ENCODE measurements at places on chromosomes 1 and 21.

GRCh38 chr1:194279975-194280374 is 1093.6 kb upstream of the B3GALT2 start:
- DNase-seq, result no peak

DNA sequence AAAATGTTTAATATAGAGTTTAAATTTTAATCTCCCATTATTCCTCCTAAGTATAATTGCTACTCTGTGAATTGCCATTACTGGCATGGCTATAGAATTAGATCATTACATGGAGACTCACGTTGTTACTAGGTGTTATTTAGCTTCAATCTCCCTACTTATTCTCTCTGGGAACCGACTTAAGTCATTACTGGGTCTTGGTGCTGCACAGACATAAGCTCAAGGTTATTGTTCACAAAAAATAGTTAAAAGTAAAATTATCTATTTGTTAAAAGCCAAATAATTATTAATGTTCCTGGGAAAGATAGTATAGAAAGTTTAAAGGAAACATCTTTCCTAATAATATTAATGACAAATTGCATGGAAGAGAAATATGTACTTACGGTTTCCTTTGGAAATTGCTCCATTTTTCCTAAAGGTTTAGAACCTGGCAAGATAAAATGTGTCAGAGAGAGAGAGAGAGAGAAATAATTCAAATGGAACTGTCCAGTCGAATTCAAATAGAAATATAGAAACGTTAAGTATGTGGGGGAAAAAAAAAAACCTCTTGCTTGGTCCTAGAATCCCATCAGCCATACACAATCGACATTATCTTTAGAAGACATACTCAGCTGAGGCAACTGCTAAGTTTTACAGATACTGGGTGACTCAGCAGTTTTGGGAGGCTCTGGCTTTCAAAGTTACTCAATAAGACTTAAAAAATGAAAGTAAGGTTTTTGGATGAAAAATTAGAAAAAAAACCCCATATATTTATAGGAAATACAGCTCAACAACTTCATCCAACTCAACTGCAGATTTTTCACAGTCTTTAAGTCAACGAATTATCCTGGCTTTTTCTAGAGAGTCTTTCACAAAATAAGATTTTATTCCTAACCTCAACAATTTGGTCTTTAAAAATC is at the start of gene SPTA1:
Gene SPTA1, minus strand, starts transcription at position 605 of the 899 bp plus-strand sequence. Its CDS starts 198 bp downstream, at position 407.
- DNase-seq, result no peak

DNA sequence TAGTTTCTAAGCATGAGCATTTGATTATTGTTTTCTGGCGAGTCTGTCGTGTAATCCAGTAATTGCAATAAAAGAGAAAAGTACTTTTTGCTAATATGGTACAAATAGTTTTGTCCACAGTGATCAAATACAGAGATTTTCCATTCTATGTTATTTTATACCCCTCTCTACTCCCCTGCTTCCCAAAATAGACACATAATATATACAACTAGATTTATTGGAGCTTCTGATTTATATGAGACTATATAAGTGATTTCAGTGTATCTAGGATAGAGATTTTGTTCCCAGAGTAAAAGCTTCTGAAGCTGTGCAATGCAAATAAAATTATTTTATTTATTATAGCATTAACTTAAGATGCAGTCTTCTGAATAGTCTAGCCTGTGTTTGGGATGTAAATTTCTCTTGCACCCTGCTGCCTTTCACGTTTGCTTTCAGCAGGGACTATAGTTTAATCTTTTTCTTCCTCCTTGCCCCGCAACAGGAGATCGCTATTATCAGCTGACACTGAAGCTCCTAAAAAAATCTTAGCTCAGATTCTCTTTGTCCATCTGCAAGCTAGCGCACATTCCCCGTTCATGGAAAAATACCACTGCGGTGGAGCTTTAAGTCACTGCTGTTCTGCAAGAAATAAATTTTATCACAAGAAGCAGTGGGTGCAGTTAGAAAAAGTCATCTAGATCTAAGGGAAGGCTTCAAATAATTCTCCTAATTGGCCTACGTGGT is 273.3 kb downstream of the DISC1 start:
- DNase-seq, result no peak

GRCh38 chr21:34126269-34126668 is 52.9 kb downstream of the MRPS6 start:
- no peak for DNase-seq

- no peak for DNase-seq
Measured at GRCh38 chr1:156420205-156421061, 51.4 kb downstream of the RHBG start.

DNA sequence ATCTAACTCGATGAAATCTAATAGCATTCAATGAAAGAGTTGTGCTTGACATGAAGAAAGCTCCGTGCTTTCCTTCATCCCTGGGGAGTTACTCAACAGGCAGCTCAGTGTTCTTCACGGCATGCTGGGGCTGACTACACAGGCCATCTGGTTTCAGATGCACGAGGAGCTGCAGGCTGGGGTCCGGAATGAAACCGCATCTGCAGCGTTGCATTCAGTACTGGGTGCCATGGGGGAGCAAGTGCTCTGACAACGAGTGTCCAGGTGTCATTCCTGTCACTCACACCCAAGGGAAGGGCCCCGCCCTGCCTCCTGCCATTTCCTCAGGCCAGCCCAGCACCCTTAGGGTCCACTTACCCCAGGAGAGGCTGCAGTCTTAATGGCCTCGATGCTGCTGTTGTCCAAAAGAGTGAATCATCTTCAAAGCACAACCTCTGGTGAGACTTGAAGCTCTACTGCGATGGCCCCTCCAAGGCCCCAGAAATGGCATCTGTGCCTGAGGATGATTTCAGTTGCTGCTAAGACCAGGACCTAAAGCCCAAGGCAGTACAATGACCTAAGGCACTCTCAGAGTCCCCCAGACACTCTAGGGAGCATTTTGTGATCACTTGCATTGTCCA is 61.4 kb downstream of the STUM start:
- no peak for DNase-seq

- DNase-seq, result no peak
Measured at GRCh38 chr1:8202182-8202905, 115.6 kb upstream of the SLC45A1 start.

DNA sequence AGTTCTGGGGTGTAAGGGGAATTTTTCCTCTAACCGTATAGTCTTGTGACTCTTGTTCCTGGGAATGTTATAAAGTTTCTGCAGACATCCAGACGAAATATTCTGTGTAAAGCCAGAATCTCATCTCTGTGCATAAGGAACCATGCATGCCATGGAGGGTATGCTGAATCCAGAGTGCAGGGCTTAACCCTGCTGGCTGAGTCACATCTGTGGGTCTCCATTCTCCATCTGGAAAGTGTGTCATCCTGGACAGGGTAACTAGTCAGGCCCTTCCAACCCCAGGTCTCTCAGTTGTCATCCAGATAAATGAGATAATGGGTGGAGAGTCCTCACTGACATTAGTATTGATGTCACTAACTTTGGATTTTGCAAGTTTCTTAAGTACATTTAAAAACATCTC is 48.8 kb downstream of the ATP5PO start:
- no peak for DNase-seq

- DNase-seq, result no peak
Measured at GRCh38 chr21:37655611-37656300, 260.5 kb downstream of the KCNJ6 start.

- DNase-seq, result no peak
Measured at GRCh38 chr1:54453509-54453908, 47.3 kb upstream of the SSBP3 start.

DNA sequence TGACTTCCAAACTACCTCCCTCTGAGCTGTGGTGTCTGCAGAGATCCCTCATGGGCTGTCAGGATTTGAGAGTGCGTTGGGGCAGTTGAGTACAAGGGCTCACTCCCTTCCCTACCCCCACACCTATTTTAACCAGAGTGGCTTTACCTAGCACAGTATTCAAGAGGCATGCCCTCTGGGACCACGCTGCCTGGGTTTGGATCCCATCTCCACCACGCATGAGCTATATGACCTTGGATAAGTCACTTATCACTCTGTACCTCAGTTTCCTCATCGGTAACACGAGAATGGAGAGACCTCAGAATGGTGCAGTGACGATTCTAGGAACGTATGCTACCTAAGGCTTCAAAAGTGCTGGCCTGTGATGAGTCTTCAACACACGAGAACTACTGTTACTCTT is 147.3 kb upstream of the WNT4 start:
- no peak for DNase-seq

DNA sequence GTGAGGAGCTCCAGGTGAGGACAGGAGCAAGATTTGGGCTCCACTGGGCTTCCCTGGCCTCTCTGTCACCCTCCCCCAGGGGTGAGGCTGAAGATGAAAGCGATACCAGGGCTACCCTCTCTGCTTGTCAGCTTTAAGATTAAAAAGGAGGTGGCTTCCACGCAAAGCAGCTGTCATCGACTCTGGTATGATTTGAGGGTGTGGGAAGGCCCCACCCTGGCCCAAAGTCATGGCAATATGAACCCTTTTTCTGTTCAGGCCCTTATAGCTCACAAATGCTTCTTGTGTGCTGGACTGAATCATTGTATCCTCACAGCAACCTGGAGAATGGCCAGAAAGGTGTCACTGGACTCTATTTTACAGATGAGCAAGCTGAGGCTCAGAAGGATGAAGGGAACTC is 41.6 kb downstream of the NUAK2 start:
- DNase-seq, result no peak

- DNase-seq, result no peak
Measured at GRCh38 chr1:180931529-180931928, 18.8 kb downstream of the KIAA1614 start.

GRCh38 chr21:34020005-34020847 is 53.2 kb upstream of the MRPS6 start:
- no peak for DNase-seq

GRCh38 chr1:224267925-224268324 is 62.0 kb downstream of the NVL start:
- DNase-seq, result no peak

GRCh38 chr1:6281511-6282402 is 20.9 kb upstream of the GPR153 start:
- DNase-seq, result no peak

DNA sequence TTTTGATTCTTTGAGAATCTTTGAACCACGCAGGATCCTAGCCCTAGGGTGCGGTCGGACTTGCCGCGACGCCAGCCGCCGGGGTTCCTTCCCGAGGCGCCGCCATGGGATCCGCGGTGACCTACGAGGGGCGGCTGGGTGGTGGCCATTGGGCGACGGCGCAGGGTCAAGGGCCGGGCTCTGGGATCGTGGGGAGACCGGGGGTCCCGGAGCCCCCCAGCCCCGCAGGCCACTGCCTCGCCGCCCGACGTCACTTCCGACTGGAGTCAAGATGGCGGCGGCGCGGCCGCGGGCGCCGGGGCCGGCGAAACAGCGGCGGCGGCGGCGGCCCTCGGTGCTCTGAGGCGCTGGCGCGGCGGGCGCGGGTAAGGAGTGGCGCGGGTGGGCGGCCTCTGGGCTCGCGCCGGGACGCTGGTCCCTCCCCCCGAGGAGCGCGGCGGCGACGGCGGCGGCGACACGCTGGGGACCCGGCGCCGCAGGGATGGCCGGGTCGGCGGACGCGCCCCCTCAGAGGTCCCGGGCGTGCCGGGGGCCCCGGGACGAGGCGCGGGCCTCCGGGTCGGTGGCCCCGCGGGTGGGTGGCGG is at the start of gene PRDM2:
Gene PRDM2, plus strand, starts transcription at position 253 of the 585 bp plus-strand sequence. CDS start 15,418 bp downstream, outside the sequence.
- no peak for DNase-seq

- no peak for DNase-seq
Measured at GRCh38 chr1:218482683-218483082, 137.5 kb downstream of the TGFB2 start.

DNA sequence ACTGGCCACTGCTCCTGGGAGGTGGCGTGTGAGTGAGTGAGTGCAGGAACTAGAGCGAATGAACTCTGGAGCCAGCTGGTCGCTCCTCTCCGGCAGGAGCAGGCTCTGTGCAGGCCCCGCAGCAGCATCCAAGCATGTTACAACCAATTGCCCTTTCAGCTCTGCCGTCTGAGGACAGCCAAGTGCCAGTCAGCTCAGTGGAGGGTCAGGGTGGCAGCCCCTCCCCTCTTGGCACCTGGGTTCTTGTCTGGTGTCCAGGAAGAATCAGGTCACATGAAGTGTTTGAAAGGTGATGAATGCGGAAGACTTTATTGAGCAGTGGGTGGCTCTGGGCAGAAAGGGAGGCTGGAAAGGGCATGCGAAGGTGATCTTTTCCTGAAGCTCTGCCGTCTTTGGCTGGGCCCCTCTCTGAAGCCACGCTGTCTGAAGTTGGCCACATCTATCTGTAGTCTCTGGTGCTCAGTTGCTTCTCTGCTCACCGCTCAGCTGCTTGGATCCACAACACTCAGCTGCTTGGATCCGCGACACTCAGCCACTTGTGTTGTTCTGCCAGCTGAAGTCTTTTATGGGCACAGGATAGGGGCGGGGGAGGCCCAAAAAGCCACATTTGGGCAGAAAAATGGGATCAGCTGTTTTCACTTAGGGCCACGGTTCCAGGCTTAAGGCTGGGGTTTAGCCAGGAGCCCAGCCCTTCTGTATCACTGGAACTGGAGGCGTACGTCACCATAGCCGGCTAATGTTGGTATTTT is 139.8 kb downstream of the ADSS2 start:
- DNase-seq, result no peak

DNA sequence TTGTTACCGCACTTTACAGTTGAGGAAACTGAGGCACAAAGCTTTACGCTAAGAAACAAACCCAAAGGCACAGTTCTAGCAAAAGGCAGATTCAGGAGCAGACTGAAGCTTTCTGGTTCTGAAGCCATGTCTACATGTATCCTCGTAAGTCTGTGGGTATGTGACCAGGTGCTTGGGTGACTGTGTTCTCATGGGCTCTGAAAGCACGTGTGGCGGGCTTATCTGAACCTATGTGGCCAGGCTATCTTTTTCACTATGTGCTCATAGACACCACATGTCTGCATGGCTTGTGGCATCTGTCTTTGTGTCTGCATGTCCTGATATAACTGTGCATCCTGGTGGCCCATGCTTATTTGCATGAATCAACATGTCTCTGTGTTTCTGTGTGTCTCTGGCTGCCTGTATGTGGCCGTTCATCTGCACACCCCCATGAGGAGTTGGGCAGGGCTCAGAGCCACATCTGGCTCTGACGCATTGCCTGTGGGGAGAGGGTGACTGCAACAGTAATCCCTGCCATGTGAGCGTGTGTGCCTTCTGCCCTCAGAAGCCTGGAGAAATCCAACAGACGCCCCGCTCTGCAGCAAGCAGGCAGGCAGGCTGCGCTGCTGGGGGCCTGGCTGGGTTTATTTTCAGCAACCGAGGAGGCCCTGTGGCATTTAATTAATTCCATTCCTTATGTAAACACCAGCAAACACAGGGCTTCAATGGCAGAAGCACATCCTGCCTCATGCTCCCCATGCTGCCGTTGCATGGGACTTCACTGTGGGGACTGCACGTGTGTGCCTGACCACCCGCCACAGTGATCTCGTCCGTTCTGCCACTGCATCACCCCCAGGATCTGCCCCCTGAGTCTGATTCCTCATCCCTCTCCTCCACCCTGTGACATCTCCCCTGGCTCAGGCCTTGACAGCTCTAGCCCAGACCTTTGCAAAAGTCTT is 115.4 kb downstream of the TRABD2B start:
- DNase-seq, result no peak

- no peak for DNase-seq
Measured at GRCh38 chr1:152457561-152457960, 43.5 kb upstream of the CRNN start.

GRCh38 chr1:155307247-155307740 is 1.4 kb upstream of the FDPS start:
- no peak for DNase-seq

GRCh38 chr1:5971471-5972197 is 20.6 kb downstream of the NPHP4 start:
- no peak for DNase-seq

GRCh38 chr21:45251635-45252447 is 35.9 kb downstream of the POFUT2 start:
- no peak for DNase-seq

GRCh38 chr1:56501888-56502287 is 77.5 kb downstream of the PLPP3 start:
- DNase-seq, result no peak

Measured in epithelial cell of proximal tubule (primary cell).